ENCODE measurements at places on chromosomes 16 and 17.
A peak's percentile ranks its signal among the peaks of the same experiment; 100 is the strongest.

DNA sequence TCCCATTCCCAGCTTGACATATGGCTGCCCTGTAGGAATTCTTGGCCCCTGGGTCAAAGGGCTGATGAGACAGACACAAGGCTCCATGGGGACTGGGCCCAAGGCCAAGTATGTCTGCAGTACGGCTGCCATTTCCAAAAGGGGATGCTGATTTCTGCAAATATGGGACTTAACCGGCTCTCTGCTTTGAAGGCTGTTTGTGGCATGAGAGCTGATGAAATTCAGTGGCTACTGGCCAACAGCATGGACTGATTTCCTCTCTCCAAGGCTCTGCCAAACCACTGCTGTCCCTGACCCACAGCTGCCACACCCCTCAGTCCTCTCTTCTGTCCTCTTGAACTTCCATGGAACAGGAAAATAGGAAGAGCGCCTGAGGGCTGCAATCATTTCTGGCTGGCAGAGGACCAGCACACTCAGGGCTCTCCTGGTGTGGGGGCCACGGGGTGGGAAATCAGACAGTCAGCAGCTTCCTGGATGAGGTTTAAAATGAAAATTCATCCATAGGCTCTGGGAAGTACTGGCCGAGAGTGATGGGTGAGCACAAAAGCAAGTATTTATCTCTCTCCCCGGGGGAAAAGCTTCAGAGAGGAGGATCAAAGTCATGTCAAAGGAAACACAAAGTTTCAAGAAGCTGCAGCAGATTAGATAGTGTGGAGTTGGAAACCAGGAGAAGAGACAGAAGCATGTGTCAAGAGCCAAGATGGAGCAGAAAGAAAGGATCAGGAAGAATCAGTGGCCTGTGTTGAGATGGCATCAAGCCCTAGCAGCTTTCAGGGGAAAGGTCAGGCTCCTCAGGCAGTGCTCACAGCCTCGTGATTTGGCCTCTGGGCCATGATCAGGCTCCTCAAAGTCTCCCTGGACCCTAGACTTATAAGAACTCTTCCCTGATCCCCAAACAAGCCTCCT lies 64.1 kb upstream of the SREBF1 start:
- DNase-seq = no peak

GRCh38 chr16:963913-964312 lies 6.9 kb downstream of the LMF1 start:
- no peak for DNase-seq

DNA sequence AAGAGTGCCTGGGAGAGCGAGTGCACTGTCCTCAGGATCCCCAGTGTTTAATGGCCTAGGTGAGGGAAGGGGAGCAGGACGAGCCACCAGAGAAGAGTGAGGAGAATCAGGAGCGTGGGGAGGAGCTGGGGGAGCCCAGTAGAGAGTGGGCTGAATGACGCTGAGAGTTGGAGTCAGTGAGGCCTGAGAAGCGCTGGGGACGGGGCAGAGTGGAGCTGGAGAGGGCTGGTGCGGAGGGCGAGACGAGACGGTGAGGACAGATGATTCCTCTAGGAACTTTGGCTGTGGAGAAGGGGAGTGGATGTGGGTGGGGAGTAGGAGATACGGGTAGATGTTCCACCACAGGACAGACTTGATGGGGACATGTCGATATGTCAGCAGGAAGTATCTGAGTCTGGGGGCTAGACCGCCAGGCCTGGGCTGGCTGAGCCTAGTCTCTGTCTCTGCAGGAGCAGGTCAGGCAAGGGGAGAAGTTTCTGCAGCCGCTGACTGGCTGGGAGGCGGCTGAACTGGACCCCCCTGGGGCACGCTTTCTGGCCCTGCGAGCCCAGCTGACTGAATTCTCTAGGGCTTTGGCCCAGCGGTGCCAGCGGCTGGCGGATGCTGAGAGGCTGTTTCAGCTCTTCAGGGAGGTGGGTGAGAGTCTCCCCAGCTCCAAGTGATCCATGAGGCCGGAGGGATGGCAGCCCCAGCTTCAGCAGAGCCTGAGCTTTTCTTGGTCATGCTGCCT lies 4.7 kb downstream of the PLEKHG4 start:
- no peak for DNase-seq

GRCh38 chr16:78297066-78297666 lies 197.7 kb downstream of the WWOX start:
- DNase-seq = no peak

DNA sequence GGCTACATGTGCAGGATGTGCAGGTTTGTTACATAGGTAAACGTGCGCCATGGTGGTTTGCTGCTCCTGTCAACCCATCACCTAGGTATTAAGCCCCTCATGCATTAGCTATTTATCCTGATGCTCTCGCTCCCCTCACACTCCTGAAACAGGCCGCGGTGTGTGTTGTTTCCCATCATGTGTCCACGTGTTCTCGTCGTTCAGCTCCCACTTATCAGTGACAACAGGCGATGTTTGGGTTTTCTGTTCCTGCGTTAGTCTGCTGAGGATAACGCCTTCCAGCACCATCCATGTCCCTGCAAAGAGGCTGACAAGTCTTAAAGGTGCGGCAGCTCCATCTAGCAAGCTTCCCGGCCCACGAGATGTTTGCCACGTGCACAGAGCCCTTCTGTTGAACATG lies 175.1 kb downstream of the FOXL1 start:
- DNase-seq = no peak

DNA sequence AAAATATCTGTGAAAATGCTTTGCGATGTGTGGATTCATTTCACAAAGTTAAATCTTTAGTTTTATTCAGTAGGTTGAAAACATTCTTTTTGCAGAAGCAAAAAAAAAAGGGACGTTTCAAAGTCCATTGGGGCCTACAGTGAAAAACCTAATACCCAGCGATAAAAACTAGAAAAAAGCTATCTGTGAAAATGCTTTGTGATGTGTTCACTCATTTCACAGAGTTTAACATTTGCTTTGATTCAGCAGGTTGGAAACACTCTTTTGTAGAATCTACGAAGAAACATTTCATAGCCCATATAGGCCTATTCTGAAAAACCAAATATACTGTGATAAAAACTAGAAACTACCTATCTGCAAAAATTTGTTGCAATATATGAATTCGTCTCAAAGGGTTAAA lies 113.6 kb upstream of the WSB1 start:
- DNase-seq = no peak

GRCh38 chr17:82006468-82007227 lies 16.0 kb downstream of the CENPX start:
- no peak for DNase-seq

DNA sequence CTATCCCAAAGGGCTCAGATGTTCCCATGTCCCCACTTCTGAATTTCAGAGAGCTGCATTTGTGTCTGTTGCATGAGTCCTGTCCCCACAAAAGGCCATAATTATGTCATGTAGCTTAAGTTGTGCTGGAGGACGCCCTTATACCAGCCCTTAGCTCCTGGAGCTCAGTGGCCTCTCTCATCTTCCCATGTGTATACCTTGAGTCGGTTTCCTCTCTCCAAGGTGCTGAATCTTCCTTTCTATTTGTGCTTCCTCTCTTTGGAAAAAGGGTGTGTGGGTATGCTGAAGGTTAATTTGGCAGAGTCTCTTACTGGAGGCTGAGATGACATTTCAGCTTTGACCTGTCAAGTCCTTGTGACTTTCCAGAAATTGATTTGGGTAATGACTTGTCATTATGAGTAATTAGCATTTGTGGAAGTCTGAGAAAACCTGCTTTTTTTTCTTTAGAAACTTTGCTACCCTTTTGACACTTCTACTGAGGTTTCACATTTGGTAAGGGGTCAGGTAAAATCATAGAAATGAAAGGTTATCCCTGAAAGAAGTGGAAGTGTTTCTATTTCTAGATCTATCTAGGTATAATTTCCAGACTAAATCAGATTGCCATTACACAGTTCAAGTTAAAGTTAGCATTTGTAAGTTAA lies 185.4 kb downstream of the ABCC12 start:
- no peak for DNase-seq

DNA sequence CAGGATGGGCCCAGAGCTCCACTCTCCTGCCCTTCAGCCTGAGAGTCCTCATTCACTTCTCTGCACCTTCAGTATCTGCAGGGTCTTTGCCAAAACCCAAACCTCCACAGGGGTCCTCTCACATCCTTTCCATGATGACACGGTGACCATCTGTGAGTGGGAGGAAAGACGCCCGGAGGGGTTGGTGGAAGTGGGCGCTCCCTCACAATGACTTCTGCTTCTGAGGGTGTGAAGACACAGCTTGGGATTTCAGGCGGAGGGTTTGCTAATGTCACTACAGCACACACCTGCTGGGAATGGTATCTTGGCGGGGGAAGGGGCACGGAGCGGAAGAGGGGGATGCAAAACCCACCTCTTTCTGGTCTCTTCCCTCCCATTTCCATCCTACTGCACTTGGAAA lies 115.1 kb upstream of the SDK2 start:
- DNase-seq = no peak

GRCh38 chr17:78013683-78014467 lies 55.4 kb downstream of the TNRC6C start:
- DNase-seq = peak; percentile 72

GRCh38 chr16:86297866-86298757 lies 212.2 kb upstream of the FOXF1 start:
- DNase-seq = no peak

Data from SK-N-DZ (cell line).